ENCODE measurements at places on chromosomes 7 and 10.

DNA sequence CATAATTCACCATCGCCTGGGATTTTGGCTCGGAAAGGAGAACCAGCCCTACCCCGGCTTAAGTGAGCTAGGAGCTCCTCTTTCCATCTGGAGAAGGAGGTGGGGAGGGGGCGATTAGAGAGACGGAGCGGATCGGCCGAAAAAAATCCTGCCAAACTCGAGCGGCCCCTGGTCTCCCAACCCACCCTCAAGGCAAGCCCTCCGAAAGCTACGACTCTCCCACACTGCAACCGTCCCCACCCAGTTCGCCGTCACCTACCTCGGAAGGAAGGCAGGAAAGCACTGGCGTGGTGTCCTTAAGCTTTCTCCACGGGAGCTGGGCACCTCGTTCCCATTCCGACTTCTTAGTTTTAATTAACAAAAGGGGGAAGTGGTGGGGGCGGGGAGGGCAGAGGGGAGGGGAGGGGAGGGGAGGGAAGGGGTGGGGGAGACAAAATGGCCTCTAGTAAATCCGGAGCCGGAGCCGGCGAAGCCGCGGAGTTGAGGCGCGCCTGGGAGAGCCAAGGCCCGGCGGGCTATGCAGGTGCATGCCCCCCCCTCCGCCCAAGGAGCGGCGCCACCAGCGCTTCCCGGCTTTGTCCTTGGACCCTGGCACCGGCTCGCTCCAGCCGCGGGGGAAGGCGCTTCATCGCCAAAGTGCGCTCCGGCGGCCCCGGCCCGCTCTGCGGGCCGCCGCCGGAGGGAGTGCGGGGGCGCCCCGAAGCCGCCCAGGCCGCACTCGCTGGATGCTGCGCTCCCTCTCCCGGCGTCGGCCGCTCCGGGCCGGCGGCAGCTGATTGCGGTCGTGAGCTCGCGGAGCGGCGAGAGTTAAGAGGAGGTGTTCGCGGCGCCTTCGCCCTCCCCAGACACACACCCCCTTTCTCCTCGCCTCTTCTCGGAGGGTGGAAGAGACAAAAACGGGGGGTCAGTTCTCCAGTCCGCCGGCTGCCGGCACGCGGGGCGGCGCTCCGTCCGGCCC lies at the start of gene LRRC4:
TSS of gene LRRC4 (minus strand) at position 784 of the 958 bp plus-strand sequence. CDS start 797 bp downstream, outside the sequence.
- no peak for DNase-seq

GRCh38 chr10:35876248-35876647 lies 234.2 kb upstream of the FZD8 start:
- no peak for DNase-seq

GRCh38 chr7:135723411-135723810 lies 4.6 kb downstream of the SLC13A4 start:
- DNase-seq = no peak

- DNase-seq = no peak
Observed at GRCh38 chr7:17548014-17548653, 249.7 kb downstream of the AHR start.

DNA sequence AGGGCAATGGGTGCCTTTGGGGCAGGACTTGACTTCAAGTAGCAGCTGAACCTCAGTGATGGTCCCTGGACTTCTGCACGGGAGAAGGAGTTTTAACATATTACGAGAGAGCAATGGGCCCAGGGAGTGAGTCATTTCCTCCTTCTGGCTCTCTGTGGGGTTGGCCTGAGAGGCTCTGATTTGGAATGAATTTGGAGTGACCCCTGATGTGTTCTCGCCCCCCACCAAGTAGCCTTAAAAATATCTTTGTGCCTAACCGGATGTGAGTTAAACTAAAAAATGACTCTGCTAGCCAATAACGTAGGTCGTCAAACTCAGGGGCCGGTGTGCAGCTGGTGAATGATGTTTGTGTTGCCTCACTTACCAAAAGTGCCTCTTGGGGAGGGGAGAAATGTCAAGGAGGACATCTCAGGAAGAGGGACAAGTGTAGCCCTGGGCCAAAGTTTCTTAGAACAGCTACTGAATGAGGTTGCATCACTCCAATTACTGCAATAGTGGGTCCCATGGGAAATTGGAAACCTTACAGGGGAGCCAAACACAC lies 656.6 kb downstream of the INHBA start:
- no peak for DNase-seq

DNA sequence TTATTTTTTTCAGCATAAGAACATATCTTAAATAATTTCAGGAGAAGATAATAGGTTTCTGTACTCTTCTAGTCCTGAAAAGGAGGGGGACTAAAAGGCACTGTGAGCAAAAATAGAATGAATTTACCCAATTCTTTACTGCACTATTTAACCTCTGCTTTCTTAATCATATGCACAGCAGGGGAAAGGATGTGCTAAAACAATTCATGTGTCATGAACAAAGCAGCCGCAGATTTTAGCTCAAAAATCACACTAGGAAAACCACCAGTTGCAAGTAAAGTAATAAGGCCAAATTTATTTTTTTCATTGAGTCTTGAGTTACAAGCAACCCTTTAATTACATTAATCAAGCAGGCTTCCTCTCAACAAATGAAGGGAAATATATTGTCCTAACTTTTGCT lies 80.1 kb downstream of the CABCOCO1 start:
- no peak for DNase-seq

- DNase-seq = peak; percentile 91
Observed at GRCh38 chr10:91683975-91684374, 51.1 kb upstream of the PPP1R3C start.

DNA sequence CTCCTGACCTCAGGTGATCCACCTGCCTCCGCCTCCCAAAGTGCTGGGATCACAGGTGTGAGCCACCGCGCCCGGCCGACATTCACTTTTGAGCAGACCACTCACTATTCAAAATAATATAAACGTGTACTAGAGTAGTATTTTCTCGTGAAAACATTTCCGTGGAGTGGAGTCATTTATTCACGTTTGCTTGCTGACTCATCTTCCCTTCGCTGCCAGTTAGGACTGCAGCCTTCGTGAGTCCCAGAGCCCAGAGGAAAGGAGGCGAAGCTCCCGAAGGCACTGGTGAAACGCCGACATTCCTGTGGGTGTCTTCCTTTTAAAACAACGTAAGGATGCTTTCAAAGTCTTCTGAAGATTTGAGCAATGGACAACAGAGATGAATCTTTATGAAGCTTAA lies 10.9 kb upstream of the INPP5A start:
- no peak for DNase-seq

GRCh38 chr10:60473557-60473956 lies 83.9 kb upstream of the ANK3 start:
- peak; percentile 44 for DNase-seq

GRCh38 chr7:3922175-3922635 lies 621.2 kb downstream of the SDK1 start:
- DNase-seq = peak; percentile 91

- DNase-seq = no peak
Observed at GRCh38 chr7:6121141-6121540, 90.0 kb downstream of the ANKRD61 start.

GRCh38 chr7:131329176-131329570 lies 1.5 kb downstream of the MKLN1 start:
- DNase-seq = no peak

DNA sequence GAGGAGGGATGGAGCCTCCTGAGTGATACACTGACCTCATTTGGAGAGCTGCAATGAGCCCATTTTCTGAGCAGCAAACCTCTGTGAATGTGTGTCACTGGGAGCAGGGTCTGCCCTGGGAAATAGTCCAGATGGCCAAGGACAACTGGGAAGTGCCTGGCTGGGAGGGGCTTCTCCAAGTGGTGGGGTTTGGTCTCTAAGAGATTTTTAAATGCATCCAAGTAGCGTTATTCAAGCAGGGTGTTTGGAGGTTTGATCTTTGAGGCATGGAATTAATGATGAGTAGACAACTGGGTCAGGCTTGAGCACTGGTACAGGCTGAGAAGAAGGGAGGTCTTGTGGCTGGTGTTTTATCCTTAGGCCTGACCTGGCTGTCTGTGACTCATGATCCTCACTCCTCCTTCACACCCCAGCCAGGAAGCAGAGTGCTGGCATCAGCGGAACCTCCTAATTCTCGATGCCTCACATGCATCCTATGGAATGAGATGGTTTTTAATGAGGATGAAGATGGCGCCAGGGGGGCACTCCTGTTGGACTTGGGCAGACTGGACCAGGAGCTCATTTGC lies 3.3 kb downstream of the GOLGA7B start:
- no peak for DNase-seq

- DNase-seq = no peak
Observed at GRCh38 chr7:141160246-141160860, 86.5 kb downstream of the TMEM178B start.

GRCh38 chr10:123109466-123109865 lies 26.3 kb upstream of the HMX3 start:
- no peak for DNase-seq

DNA sequence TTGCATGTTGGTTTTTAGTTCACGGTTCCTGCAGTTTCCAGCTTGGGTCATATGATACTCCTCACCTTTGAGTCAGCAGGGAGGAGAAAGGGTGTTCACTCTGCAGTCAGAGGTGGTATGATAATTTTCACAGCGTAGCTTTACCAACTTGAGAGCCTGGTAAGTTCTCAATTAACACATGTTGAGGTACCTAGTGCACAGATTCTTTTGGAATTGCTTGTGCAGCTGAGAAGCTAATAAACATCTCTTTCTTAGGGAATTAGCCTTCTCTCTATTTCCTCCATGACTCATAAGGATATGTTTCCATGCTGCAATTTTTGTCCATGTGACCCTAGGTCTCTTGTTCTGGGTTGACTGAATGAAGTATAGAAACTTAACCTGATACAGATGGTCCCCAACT lies 166.6 kb downstream of the KIF20B start:
- no peak for DNase-seq

All from epithelial cell of proximal tubule (primary cell).